H4 (cell line): ENCODE measurements at places on chromosomes 1 and 21.

DNA sequence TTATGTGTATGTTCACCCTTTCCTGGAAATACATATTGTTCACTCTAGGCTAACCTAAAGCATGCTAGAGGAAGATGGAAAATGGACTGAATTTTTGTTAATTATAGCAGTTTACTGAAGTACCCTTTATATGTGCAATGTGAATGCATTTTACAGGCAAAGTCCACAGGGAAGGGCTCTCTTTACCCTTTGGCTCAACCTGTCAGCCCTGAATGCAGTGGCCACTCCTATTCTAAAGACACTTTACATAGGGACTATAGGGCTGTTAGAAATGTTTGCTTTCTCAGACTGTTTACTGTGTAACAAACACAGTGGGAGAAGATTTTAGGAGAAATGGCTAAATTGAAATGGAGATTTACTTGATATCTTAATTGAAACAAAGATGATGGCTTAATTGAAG lies 78.5 kb downstream of the BRINP2 start:
- DNase-seq: no peak

- no peak for DNase-seq
These were observed 245.0 kb downstream of the FOXD2 start for GRCh38 chr1:47682786-47683350.

DNA sequence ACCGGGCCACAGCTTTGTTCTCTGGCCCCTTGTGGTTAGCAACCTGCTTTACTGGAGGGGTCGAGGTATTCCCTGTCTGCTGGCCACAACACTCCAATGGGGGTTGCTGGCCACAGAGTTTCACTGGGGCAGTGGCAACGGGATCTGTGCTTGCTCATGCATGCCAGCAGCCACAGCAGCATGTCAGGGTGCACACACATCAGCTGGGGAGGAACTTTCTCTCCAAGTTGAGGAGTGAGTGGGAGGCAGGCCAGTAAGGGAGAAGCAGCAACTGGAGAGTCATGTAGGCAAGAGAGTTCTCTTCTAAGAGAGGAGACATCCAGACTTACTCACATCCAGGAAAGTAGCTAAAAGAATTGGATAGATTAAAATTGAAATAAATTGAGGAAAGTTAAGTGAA lies 38.0 kb downstream of the SAMD13 start:
- DNase-seq: no peak

DNA sequence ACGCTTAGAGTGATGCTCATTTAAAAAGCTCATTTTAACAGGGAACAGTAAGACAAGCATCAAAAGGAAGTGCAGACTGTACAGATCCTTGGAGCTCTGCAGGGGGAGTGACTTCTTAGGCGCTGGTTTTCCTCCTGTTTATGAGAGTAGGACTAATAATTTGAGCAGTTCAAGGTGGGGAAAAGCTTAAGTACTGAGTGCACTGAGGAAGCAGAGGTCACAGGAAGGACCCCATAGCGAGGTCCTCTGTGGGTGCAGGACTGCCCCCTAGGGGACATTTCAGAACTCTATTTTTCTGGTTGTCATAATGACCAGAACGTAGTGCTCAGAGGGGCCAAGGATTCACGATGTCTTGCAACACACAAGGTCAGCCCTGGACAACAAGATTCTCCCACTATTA lies 112.1 kb downstream of the HLCS start:
- no peak for DNase-seq

DNA sequence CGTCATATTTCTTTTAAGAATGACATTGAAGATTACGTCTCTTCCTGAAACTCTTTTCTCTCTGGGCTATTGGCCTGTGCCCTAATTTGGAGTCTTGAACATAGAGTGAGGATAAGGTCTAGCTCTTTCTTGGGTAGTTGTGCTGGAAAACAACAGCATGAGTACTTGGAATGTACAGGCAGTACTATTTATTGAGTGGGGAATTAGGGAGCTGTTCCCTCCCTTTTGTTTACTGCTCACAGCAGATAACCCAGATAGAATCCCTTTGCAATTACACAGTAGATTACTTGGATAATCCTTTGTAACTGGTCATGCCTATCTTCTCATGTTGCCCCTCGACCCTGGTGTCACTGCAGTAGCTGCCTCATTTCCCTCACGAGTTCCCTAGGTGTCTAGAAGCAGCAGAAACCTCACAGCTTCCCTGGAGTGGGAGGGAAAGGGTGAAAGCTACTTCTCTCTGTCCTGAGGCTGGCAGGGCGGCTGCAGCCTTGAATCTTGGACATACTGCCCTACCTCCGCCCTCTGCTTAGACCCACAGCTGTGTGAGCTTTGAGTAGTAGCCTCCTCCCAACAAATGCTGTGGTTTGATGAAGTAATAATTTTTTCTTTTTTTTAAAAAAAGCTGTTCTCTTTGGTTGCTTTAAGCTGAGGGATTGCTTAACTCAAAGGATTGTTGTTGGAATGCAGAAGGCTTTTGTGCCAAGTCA lies 70.6 kb downstream of the FGGY start:
- DNase-seq: peak; percentile 77

DNA sequence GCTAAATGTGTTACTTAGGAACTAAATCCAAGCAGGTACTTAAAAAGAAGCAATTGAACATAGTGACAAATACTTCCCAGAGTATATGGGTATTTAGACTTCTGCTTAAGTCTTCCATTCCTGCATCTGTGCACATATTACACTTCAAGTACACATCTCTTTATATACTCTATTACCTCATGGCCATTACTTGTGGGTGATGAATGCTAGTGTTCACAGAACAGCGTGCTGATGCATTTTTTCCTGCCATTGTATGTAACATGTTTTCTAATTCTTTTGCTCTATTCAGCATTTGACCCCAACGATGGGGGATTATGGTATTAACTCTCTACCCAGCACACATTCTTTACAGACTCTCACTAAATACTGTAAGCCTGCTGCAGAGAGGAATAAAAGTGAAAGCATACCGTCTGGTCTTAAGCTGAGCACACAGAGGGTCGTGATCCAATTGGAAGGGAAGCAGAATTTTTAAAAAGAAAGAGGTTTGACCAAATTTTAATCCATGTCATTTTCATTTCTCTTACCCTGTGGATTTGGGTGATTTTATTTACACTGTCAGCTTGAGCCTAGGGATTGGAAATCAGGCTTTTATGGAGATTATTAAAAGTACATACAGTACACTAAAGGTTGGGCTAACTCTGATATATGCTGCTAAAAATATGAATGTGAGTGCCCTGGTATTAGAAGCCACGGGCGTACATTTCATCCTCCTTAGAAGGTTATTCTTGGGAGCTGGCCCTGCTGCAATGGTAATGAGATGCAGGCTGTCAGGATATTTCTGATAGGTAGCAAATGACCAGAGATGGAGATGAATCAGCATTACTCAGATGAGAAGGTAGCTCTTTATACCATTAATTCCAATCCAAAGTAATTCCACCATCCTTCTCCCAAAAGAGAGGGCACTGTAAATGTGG lies 95.5 kb upstream of the PROX1 start:
- no peak for DNase-seq

DNA sequence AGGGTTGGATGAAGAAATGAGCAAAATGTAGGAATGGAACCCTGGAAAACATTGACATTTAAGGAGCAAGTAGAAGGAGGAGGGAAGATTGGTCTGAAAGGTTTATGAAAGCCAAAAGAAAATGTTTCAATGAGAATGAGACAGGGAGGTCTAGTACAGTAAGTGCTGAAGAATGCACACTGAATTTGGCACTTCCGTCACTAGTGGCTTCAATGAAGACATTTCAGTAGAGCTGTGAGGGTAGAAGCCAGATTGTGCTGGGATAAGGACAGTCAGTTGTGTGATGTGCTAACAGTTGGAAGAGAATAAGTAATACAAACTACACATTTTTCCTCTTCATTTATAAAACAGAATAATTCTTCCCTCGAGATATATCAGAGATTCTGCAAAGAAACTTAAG lies 17.1 kb downstream of the THEM4 start:
- DNase-seq: no peak

- DNase-seq: no peak
These were observed 379.8 kb upstream of the RUNX1 start for GRCh38 chr21:35428937-35429336.

DNA sequence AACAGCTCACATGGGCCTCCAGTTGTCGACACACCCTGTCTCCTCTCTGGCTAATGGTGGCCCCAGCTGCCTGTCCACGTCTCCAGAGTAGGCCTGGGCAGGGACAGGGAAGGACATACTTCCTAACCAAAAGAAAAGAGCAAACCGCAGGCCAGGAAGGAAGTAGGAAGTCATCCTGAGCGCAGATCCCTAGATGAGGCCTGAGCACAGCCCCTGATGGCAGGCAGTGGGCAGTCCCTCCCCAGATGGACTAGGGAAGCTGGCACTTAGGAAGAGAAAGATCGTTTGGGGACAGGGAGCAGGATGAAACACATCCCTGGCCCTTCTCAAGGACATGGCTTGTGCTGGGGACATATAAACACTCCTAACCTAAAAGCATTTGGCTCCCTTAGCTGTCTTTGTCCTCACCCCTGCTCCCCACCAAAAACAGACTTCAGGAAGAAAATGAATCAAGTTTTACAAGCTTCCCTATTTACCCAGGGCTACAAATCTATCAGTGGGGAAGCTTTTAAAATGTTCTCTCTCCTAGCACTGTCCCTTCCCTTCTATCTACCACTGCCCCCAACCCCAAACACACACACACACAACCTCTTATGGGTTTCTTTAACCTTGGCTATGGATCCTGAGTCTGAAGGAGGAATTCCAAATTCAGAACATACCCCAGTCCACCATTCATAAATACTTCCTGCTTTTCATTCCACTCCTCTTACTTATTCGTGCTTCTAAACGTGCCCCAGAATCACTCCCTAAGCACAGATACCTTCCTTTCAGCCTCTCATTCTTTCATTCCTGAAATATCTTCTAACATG lies 21.1 kb downstream of the SSBP3 start:
- no peak for DNase-seq

DNA sequence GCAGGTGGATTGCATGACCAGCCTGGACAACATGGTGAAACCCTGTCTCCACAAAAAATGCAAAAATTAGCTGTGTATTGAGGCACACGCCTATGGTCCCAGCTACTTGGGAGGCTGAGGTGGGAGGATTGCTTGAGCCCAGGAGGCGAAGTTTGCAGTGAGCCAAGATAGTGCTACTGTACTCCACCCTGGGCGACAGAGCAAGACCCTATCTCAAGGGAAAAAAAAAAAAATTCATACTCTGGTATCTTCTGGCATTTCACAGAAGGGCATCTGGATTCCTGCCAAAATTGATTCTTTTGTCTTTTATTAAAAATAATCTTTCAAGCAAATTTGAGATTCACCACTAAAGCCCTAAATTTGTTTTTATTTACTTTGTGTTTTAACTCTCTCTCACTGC lies 19.2 kb downstream of the CLIC4 start:
- no peak for DNase-seq

- no peak for DNase-seq
These were observed 61.1 kb upstream of the KIF1B start for GRCh38 chr1:10149231-10149630.

GRCh38 chr1:175822580-175822979 lies 79.2 kb upstream of the TNR start:
- no peak for DNase-seq

- peak; percentile 36 for DNase-seq
These were observed 57.0 kb downstream of the HIVEP3 start for GRCh38 chr1:41861535-41862383.

- DNase-seq: no peak
These were observed 15.3 kb upstream of the SYT2 start for GRCh38 chr1:202725526-202725925.

- peak; percentile 62 for DNase-seq
These were observed 11.9 kb downstream of the PIGV start for GRCh38 chr1:26799479-26800142.

DNA sequence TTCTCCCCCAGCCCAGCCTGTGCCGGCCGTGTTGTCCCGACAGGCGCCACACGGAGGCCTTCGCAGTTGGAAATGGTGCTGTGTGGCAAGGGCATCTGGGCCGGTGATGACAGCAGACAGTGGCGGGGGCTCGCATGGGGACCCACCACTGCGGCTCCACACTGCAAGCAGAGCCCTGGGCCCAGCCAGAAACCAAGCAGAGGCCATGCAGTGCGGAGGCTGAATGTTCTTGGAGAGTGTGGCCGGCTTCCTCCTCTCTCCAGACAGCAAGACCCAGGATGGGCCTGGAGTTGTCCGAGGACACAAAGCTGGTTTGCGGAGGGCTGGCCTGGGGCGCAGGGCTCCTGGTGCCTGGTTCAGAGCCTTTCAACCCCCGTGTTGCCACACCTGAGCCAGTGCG lies 104.6 kb downstream of the SIK1 start:
- no peak for DNase-seq

GRCh38 chr1:228902781-228903433 lies 167.6 kb downstream of the RHOU start:
- peak; percentile 97 for DNase-seq

DNA sequence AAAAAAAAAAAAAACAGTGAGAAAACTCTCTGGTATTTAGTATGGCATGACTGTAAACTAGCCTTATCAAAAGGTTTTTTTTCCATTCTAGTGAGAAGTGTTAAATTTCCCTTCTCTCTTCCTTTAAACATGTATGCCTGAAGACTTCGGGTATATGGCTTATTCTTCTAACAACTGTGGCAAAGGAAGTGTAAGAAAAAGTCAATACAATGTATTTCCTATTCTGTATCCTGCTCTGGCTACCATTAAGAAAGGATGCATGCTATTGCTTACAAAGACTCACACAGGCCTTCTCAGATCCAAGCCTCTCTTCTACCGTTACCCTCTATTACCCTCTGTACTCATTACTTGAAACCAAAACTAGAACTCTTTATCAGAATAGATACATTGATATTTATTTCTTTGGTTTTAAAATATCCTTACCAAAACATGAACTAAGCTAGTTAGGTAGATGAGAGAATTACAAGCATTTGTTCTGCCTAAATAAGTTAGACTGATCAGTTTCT lies 8.4 kb downstream of the CEPT1 start:
- DNase-seq: no peak

DNA sequence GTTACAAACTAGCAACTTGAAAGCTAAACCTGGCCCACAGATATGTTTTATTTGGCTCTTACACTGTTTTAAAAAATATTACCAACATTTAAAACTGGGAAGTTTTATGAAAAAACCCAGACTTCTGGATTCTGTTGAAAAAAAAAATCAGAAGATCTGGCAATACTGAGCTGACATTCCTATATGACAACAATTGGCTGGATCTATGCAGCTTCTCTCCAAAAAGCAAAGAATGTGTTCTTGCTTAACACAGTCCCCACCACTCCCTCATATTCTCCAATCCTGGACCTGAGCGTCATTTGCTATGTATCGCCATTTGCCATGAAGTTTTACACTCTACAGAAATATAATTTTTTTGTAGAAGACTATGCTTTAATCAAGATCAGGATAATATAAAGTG lies 859.6 kb downstream of the LTN1 start:
- DNase-seq: no peak

DNA sequence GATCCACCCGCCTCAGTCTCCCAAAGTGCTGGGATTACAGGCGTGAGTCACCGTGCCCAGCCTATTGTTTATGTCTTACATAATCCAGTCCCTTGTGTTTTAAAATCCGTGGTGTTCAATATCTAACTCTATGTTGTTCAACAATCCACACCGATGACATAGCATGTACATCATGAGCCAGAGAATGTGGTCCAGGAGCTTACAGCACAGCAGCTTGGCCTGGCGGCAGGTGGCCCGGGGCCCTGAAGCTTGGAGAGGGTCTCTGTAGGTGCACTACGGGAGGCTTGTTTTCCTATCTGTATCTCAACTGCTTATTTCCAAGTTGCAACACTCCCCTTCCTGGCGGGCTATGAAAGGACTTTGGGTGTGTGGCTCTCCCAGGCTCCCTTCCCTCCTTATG lies 138.4 kb downstream of the ADSS2 start:
- no peak for DNase-seq
